ENCODE measurements at places on chromosomes 11 and 22. TPM values are rescaled to one million over a fixed set of nuclear protein-coding genes. Genes with fewer than 3 reads are reported as not detected.

Gene LSP1
- 50.1 TPM for polyA plus RNA-seq

Gene GLYATL2
- polyA plus RNA-seq: not detected

Gene OVOL1
- polyA plus RNA-seq: 72.4 TPM

Gene FAM76B
- polyA plus RNA-seq: 53.7 TPM

Gene SIK2
- polyA plus RNA-seq: 9.8 TPM

Gene OR8G5
- polyA plus RNA-seq: 5.7 TPM

Gene ZNF215
- polyA plus RNA-seq: 2.7 TPM

Gene PRRG4
- 1.0 TPM for polyA plus RNA-seq

Gene TRIM48
- polyA plus RNA-seq: not detected

Gene MED15
- polyA plus RNA-seq: 71.0 TPM

Gene ARRB1
- polyA plus RNA-seq: 9.8 TPM

Gene CD248
- 35.5 TPM for polyA plus RNA-seq

Gene MED17
- polyA plus RNA-seq: 22.4 TPM
